ENCODE measurements at places on chromosomes 13 and 19. TPM values are rescaled to one million over a fixed set of nuclear protein-coding genes. Genes with fewer than 3 reads are reported as not detected.

- no peak for DNase-seq
- no peaks in the 10 kb centered on the region for H3K27me3 ChIP-seq
- H3K36me3 ChIP-seq, result no peaks in the 10 kb centered on the region
These were observed 391.3 kb downstream of the EFNB2 start for GRCh38 chr13:106143930-106144709.

DNA sequence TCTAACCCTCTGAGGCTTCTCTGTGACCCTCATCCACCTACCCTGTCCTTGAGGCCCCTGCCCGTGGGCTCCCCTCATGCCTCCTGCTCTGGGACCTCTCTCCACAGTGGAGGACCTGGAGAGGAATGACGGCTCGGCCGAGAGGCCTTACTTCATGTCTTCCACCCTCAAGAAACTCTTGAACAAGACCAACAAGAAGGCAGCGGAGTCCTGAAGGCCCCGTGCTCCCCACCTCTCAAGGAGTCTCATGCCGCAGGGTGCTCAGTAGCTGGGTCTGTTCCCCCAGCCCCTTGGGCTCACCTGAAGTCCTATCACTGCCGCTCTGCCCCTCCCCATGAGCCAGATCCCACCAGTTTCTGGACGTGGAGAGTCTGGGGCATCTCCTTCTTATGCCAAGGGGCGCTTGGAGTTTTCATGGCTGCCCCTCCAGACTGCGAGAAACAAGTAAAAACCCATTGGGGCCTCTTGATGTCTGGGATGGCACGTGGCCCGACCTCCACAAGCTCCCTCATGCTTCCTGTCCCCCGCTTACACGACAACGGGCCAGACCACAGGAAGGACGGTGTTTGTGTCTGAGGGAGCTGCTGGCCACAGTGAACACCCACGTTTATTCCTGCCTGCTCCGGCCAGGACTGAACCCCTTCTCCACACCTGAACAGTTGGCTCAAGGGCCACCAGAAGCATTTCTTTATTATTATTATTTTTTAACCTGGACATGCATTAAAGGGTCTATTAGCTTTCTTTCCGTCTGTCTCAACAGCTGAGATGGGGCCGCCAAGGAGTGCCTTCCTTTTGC is 10.8 kb upstream of the ILF3 start:
- DNase-seq, result no peak
- no peak overlapping the region for H3K4me3 ChIP-seq
- no peaks in the 10 kb centered on the region for H3K27me3 ChIP-seq
- H3K36me3 ChIP-seq, result peaks cover 11% of the 10 kb centered on the region
- peaks cover 26% of the 10 kb centered on the region for H3K4me1 ChIP-seq

The THSD1 gene
- total RNA-seq, result 12.5 TPM

The VMAC gene
- 5.6 TPM for total RNA-seq

DNA sequence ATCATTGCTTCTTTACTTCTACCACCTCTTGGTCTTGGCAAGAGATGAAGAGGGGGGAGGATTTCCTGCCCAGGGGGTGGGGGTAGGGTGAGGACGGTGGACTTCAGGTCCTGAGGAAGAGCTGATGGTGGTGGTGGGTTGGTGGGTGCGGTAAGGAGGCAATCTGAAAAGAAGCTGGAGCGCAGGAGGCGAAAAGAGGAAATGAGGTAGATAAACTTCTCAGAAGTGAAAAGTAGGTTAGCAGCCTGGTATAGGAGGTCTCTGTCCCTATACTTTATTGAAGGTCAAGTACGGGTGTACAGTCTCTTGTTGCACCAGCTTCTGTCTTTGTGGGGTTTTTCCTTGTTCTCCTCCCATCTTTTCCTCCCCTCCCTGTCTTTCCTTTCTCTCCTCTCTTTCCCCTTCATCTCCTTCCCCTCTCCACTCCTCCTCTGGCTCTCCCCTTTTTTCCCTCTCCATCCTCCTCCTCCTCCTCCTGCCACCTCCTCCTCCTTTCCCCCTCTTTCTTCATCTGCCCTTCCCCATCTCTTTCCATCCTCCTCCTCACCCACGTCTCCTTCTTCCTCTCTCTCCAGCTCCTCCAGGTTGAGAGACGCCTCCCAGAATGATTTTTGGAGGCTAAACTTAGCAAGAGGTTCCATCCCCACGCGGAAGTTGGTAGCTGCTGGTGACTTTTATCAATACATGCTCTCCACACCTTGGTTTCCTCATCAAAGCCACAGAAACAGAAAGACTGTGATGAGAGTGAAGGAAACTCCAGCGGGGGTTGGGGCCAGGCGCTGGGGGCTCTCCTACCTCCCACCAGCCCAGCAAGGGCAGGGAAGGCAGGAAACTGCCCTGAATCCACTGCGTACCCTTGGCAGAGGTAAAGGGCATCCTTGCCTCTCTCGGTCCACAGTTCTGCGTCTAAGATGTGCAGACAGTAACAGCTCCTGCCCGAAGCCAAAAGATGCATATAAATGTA is 15.3 kb downstream of the TNFSF14 start:
- no peak overlapping the region for H3K4me3 ChIP-seq
- no peaks in the 10 kb centered on the region for H3K36me3 ChIP-seq
- no peak for DNase-seq
- no peaks in the 10 kb centered on the region for H3K4me1 ChIP-seq

GRCh38 chr13:35699825-35700510 is 223.5 kb upstream of the MAB21L1 start:
- H3K36me3 ChIP-seq, result no peaks in the 10 kb centered on the region
- peaks cover 23% of the 10 kb centered on the region for H3K4me1 ChIP-seq
- H3K27ac ChIP-seq, result peak overlapping the region; percentile 0

The NLRP7 gene
- total RNA-seq, result not detected

The ATCAY gene
- total RNA-seq, result not detected

The URAD gene
- total RNA-seq, result not detected

The GSX1 gene
- not detected for total RNA-seq

DNA sequence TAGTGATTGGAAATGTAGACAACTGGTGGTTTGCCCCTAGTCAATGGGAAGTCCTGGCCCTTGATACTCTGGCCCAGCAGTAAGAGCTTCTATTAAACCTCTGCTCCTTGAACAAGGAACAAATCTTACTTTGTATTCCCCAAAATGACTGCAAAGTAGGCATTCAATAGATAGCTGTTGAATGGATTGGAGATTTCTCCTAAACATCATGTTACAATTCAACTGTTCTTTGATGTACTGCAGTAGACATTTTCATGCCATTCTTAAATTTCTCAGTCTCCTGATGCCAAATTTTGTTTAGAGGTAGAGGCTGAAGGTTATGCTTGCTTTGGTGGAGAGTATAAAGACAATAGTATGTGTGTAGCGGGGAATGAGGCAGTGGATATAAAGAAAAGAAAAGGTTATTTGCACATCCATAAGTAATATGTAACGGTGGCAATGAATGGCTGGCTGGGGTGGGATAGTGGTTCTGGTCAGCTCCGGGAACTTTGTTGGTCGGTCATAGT is 12.8 kb downstream of the MIR17HG start:
- H3K36me3 ChIP-seq, result peaks cover 8% of the 10 kb centered on the region
- DNase-seq, result no peak
- H3K27me3 ChIP-seq, result no peaks in the 10 kb centered on the region
- peaks cover 25% of the 10 kb centered on the region for H3K4me1 ChIP-seq
- H3K27ac ChIP-seq, result no peak overlapping the region

DNA sequence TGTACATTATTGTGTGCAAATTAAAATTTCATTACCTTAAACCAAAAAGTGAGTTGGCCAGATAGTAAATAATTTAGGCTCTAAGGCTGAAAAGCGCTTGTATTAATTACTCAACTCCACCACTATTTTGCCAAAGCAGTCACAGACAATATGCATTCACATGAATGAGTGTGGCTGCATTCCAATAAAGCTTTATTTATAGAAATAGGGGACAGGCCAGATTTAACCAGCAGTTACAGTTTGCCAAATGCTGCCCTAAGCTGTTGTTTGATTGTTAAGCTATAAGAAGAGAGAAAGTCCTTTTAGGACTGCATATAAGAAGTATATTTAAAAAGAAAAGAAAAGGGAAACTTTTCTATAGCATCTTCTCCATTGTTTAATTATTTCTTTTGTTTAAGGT is 342.6 kb downstream of the ITGBL1 start:
- DNase-seq, result no peak
- peaks cover 5% of the 10 kb centered on the region for H3K36me3 ChIP-seq
- peaks cover 28% of the 10 kb centered on the region for H3K27me3 ChIP-seq

- H3K36me3 ChIP-seq, result no peaks in the 10 kb centered on the region
- H3K4me1 ChIP-seq, result peaks cover 6% of the 10 kb centered on the region
- no peak overlapping the region for H3K27ac ChIP-seq
- no peaks in the 10 kb centered on the region for H3K27me3 ChIP-seq
These were observed 9.3 kb downstream of the TMEM143 start for GRCh38 chr19:48354332-48354992.

GRCh38 chr19:17706750-17707181 is 12.5 kb upstream of the MAP1S start:
- H3K4me1 ChIP-seq, result no peaks in the 10 kb centered on the region
- H3K36me3 ChIP-seq, result no peaks in the 10 kb centered on the region
- no peak overlapping the region for H3K27ac ChIP-seq
- no peak overlapping the region for H3K4me3 ChIP-seq
- DNase-seq, result no peak
- H3K27me3 ChIP-seq, result no peaks in the 10 kb centered on the region

DNA sequence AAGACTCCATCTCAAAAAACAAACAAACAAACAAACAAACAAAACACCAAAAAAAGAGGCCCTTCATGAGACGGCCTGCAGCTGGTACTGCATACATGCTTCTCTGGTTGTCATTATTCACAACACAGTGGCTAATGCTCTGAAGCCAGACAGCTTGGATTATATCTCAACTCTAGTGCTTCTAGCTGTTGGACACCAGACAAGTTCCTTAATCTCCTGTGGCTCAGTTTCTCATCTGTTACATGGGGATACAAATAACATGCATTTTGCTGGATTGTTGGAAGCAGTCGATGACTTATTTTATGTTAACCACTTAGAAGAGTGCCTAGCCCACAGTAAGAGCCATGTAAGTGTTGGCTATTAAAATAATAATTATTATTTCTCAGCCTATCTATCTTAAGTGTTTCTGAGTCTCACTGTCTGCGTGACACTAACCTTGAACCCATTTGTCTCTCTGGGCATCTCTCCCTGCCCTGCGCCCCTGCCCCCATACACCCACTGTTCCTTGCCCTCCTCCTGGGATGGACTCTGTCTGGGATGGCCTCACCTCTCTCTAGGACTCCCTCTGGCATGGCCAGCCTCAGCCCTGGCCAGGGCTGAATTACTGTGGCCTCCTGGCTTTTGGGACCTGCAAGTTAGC is 3.1 kb upstream of the JUNB start:
- H3K27me3 ChIP-seq, result no peaks in the 10 kb centered on the region
- no peak for DNase-seq
- H3K36me3 ChIP-seq, result peaks cover under 1% of the 10 kb centered on the region
- peak overlapping the region; percentile 99 for H3K27ac ChIP-seq

The BST2 gene
- total RNA-seq, result not detected

DNA sequence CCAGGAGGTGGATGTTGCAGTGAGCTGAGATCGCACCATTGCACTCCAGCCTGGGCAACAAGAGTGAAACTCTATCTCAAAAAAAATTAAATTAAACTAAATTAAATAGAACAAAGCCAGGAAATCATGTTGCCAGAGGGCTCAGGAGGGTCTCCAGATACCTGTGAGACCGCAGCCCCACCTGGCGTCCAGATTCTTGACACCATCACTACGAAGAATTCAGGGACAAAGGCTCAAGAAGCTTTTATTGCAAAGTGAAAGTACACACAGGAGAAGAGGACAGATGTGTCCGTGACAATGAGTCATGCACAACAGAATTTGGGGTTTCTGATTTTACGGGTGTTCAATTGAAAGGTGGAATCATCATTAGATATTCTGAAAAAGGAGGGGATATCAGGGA is 76.6 kb downstream of the STOML3 start:
- no peak for DNase-seq
- H3K4me1 ChIP-seq, result no peaks in the 10 kb centered on the region

The OSCAR gene
- total RNA-seq, result 0.48 TPM

GRCh38 chr19:18915639-18916038 is 3.5 kb downstream of the COPE start:
- no peak overlapping the region for H3K4me3 ChIP-seq
- H3K27me3 ChIP-seq, result no peaks in the 10 kb centered on the region
- DNase-seq, result no peak
- H3K27ac ChIP-seq, result peak overlapping the region; percentile 41
- H3K36me3 ChIP-seq, result peaks cover 11% of the 10 kb centered on the region

The GAPDHS gene
- total RNA-seq, result not detected

The HIF3A gene
- 113 TPM for total RNA-seq

GRCh38 chr13:65034266-65034665 is 2195.9 kb downstream of the PCDH9 start:
- no peak overlapping the region for H3K27ac ChIP-seq
- H3K4me1 ChIP-seq, result peaks cover 10% of the 10 kb centered on the region
- no peak for DNase-seq
- H3K4me3 ChIP-seq, result no peak overlapping the region

DNA sequence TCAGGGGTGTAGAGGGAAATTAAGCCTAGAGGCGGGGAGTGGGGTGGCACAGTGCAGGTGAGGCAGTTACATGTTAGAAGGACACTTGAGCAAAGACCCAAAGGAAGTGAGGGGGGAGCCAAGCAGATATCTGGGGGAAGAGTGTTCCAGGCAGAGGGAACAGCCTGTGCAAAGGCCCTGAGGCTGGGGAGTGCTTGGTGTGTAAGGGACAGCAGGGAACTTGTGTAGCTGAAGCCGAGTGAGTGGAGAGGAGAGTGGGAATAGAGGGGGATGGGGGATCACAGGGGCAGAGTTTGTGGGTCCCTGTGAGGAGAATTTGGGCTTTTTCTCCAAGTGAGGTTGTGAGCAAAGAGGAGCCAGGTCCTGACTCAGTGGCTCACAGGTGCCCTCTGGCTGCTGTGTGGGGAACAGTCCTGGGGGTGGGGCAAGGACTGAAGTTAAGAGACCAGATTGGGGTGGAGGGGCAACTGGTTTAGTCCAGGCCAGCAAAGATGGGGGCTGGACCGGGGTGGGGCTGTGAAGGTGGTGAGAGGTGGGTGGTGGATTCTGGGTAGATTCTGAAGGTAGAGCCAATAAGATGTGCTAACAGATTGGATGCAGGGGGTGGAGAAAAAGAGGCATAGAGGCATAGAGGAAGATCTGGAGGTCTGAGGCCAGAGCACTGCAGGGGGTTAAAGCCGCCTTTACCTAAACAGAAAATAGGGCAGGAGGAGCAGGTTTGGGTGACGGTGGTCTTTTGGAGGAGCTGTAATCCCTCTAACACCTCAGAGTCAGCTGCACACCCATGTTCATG is 75.3 kb downstream of the CACNA1A start:
- H3K36me3 ChIP-seq, result no peaks in the 10 kb centered on the region
- no peak for DNase-seq
- H3K4me1 ChIP-seq, result no peaks in the 10 kb centered on the region
- no peak overlapping the region for H3K4me3 ChIP-seq

- H3K4me1 ChIP-seq, result peaks cover 16% of the 10 kb centered on the region
- peaks cover under 1% of the 10 kb centered on the region for H3K36me3 ChIP-seq
These were observed at the start of gene PEAK3 for GRCh38 chr19:2282062-2282861. Gene PEAK3, minus strand, starts transcription at chr19:2282175. Its CDS starts 1,244 bp downstream, at chr19:2280931.
